Right forelimb (tissue), 1 donor: ENCODE measurements at places on chromosomes 3 and 15.

GRCh38 chr3:11655196-11655928 lies 11.6 kb upstream of the VGLL4 start:
- DNase-seq: no peak

GRCh38 chr3:12643724-12644123 lies 20.2 kb downstream of the RAF1 start:
- no peak for DNase-seq

DNA sequence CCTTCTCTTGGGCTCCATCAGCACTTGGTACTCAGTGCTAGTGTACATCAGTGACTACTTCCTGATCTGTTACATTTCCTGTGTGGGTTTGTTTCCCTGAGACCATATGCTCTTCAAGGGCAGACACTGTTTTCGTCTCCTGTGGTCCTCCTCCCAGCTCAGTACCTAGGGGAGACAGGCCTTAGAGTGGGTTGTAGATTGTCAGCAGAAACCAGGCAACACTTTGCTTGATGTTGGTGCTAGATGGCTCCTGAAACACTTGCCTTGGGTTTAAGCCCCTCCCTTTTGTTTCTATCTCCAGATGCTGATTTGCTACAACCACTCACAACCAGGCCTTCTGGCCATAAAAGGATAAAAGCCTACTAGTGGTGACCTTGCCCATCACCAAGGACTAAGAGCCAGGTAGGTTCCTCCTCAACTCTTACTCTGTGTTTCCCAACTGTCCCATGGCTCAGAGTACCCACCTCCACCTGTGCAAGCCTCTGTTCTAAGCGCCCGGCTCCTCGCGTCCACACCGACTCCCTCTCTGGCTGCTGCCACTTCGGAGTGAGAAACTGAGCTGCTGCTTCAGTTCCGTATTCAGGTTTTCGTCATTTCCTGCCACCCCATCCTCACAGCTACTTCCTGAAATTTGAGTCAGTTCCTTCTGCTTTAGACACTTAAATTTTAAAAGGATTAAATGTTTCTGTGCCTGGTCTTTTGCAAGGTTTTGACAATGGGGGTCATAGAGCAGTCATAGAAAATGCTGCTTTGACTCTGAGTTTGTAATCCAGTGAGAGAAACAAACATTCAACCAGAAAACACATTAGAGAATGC lies at the start of gene HCLS1:
TSS of gene HCLS1 (minus strand) at position 548 of the 816 bp plus-strand sequence. CDS start 2,556 bp downstream, outside the sequence.
- no peak for DNase-seq

GRCh38 chr15:42498212-42499068 lies 3.0 kb downstream of the SNAP23 start:
- DNase-seq: no peak

DNA sequence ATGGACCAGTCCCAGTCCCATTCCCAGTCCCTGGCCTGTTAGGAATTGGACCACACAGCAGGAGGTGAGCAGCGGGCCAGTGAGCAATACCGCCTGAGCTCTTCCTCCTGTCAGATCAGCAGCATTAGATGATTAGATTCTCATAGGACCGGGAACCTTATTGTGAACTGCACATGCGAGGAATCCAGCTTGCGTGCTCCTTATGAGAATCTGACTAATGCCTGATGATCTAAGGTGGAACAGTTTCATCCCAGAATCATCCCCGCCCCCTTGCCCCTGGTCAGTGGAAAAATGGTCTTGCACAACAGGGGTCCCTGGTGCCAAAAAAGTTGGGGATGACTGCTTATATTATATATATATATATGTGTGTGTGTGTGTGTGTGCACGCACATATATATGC lies 63.1 kb downstream of the IFT57 start:
- DNase-seq: no peak

GRCh38 chr3:179551349-179552105 lies 11.2 kb upstream of the ACTL6A start:
- no peak for DNase-seq

DNA sequence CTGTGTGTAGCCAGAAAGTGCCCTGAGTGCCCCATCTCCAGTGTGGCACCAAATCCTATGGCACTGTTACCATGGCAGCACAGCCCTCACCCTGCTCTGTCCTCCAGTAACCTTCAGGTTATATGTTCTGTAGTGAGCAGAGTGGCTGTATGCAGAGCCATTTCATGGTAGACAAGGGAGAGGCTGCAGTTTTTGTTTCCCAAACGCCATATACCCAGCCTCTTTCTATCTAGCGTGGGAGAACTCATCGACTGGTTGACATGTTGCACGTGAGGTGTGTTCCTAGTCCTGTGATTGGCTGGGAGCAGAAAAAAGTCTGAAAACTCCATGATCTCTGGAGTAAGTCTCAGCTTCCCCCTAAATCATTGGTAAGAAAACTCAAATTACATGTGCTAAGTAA lies 2.0 kb downstream of the SIDT1 start:
- no peak for DNase-seq

GRCh38 chr3:74217467-74217866 lies 397.0 kb downstream of the CNTN3 start:
- no peak for DNase-seq

GRCh38 chr3:64259636-64260035 lies 34.4 kb upstream of the PRICKLE2 start:
- no peak for DNase-seq
